ENCODE measurements at places on chromosomes 4 and X. TPM values are rescaled to one million over a fixed set of nuclear protein-coding genes. Genes with fewer than 3 reads are reported as not detected.

DNA sequence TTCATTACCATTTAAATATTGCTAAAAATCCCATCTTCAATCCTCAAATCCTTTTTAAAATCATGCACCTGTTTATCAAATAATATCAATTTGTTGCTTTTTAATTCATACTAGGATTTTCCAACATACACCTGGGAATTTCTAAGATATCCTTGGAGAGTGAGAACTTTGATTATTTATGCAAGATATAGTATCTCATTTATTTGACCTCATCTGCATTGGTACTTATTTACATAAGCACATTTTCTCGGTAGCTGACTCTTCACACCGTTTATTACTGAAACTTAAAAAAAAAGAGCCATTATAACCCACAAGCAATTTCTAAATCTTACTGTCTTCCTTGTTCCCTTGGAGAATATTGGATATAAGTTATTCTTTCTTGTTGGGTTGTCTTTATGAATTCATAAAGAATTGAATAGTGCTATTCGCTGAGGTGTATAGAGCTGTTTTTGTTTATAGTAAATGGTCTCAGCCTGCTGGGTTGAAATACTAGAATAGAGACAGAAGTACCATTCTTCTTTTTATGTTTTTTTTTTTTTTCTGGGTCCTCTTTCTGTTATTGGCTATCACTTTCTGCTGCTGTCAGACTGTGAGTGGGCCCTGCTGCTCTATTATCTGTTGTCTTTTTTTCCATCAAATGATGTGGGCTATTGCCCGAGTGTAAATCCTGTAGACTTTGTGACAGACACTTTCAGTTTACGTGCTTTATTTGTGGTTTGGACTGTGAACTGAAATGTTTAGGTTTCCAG lies 2.9 kb downstream of the UGT8 start:
- DNase-seq: no peak

- no peak for DNase-seq
Observed at GRCh38 chr4:139619644-139620043, 46.0 kb upstream of the MGST2 start.

DNA sequence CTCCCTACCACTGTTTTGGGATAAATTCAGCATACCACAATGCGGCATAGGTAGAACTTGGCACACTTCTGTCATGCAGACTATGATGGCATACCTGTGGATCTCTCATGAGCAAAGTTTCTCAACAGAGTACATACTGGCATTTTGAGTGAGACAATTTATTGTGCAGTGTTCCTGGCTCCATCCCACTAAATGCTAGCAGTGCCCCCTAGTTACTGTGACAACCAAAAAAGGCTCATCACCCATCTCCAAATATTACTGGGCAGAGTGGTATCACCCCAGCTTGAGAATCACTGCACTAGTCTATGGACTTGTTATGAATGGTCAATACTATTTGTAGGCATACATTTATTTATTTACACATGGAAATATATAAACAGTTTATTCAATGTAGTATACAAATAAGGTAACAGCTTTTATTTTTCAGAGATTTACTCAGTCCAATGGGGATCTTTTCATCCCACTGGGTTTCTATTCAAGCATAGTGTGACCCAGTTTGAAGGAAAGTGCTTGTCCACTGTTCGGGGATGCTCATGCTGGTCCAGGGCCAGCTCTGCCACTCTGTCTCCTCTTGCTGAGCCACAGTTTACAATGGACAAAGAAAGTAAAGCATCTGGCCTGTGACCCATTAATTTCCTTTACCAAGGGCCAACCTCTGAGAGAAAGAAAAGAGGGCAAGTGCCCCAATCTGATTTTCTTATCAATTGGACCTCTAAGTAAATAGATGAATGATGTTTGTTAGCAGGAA lies 81.0 kb upstream of the IL2 start:
- no peak for DNase-seq

DNA sequence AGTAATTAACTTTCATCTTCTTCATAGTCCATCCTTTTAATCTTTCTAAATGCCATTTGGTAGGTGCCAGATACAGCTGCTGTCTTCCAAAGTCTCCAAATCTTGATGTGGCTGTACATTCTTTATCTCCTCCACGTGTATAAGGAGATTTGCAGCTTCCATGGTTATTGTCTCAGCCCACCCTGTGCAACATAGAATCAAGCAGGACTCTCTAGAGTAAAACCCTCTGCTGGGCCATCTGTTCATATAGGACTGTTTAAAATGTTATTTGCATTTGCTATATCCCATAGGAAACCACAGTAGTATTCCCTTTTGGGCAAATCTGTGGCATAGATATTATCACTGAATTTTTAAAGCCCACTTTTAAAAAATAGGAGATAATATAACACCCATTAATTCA lies 527.2 kb upstream of the EPHA5 start:
- no peak for DNase-seq

GRCh38 chr4:77001907-77002306 lies 52.4 kb downstream of the SEPTIN11 start:
- DNase-seq: no peak

BEND4 gene
- 2.1 TPM for total RNA-seq
